CD4-positive, alpha-beta T cell treated with Interleukin-15 for 4 hours (primary cell): ENCODE measurements at places on chromosomes 12 and 14.

- no peak for DNase-seq
These were observed 214.7 kb upstream of the GARIN2 start for GRCh38 chr14:66974397-66975025.

- no peak for DNase-seq
These were observed 391.0 kb downstream of the ZFP36L1 start for GRCh38 chr14:68401855-68402254.

- peak; percentile 88 for DNase-seq
These were observed 27.1 kb downstream of the DAD1 start for GRCh38 chr14:22561661-22562579.

GRCh38 chr12:62731055-62731820, 203.7 kb downstream of the PPM1H start:
- no peak for DNase-seq

- peak; percentile 89 for DNase-seq
These were observed 2.9 kb upstream of the ZFP36L1 start for GRCh38 chr14:68795597-68796417.

DNA sequence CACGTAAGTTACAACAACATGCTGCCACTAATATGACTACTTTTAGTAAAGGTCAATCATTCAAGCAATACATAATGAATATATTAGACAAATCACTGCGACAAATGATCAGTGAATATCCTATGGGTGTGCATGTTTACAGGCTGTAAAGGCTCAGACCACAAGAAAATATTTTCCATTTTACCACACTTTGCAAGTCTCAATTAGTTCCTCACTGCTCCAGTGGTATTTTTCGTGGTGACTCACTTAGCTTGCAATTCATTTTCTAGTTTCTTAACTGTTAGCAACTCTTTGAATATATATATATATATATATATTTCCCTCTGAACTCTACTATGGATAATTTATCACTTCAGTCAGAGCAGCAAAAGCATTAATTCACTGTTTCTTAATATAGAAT, 96.9 kb downstream of the EML5 start:
- DNase-seq = no peak

- peak; percentile 59 for DNase-seq
These were observed 46.7 kb downstream of the TMCC3 start for GRCh38 chr12:94603434-94604365.

- no peak for DNase-seq
These were observed 94.0 kb downstream of the TSPAN9 start for GRCh38 chr12:3171195-3171591.

DNA sequence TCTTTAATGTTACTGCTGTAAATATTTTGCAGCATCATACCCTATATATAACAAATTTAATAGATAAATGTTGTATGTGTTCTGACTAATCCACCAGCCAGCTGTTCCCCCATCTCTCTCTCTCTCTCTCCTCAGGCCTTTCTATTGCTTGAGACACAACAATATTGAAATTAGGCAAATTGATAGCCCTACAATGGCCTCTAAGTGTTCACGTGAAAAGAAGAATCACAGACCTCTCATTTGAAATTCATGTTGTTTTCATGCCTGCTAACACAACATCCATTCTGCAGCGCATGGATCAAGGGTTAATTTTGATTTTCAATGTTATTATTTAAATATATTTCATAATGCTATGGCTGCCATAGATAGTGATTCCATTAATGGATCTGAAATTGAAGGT, 1.8 kb upstream of the FSCB start:
- no peak for DNase-seq

GRCh38 chr12:96045566-96045965, 10.2 kb upstream of the LTA4H start:
- peak; percentile 46 for DNase-seq

- DNase-seq = no peak
These were observed 629 bp downstream of the LETMD1 start for GRCh38 chr12:51048661-51049251.

GRCh38 chr14:90193925-90194324, 62.4 kb upstream of the PSMC1 start:
- DNase-seq = peak; percentile 6

- DNase-seq = no peak
These were observed 328.2 kb downstream of the CACNA1C start for GRCh38 chr12:2380946-2381345.

- DNase-seq = no peak
These were observed 165.7 kb downstream of the ANO2 start for GRCh38 chr12:5779401-5779800.

- peak; percentile 17 for DNase-seq
These were observed 107.3 kb downstream of the CRADD start for GRCh38 chr12:93784339-93785086.

GRCh38 chr12:121925358-121925695, 6.9 kb downstream of the CFAP251 start:
- no peak for DNase-seq

DNA sequence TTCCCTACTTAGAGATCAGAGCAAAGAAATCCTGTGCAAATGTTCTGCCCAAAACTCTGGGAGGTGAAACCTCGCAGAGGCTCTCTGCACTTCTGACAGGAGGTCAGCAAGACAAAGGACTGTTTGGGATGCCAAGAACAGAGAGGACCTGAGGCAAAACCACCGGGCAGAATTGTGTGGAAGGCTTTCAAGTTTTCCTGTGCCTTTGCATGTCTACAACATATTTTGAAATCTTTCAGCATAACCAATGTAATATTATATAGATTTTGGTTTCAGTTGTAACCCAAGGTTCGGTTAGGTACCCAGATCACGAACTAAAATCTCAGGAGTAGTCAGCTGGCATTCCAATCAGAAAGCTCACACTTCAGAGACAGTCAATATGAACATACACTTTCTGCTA, 99.4 kb upstream of the PLEKHA5 start:
- DNase-seq = no peak

- no peak for DNase-seq
These were observed 21.9 kb downstream of the TDP1 start for GRCh38 chr14:89977668-89978067.

DNA sequence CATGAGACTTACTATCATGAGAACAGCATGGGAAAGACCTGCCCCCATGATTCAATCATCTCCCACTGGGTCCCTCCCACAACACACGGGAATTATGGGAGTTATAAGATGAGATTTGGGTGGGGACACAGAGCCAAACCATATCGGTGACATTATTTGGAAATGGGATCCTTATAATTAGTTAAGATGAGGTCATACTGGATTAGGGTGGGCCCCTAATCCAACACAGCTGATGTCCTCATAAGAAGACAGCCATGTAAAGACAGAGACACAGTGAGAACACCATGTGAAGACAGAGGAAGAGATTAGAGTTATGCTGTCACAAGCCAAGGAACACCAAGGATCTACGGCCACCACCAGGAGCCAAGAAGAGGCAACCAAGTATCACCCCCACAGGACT, 161.7 kb downstream of the SPTSSA start:
- DNase-seq = no peak

- no peak for DNase-seq
These were observed 83.2 kb downstream of the SPPL3 start for GRCh38 chr12:120820884-120821510.

DNA sequence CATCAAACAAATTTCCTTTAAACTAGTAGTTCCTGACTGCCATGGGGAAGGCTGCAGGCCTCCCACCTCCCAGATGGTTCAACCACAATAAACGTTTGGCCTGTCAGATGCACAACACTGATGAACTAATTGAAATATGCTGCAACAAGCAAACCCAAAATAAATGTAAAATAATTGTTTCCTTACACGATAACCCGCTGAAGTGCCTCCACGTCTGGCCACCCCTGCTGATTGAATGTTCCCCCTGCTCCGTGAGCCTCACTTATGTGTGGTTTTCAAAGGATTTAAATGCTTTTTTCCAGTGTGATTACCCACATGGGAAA, 8.4 kb downstream of the PITPNM2 start:
- DNase-seq = no peak
